Mammary epithelial cell (primary cell): ENCODE measurements at places on chromosomes 6 and 20. TPM values are rescaled to one million over a fixed set of nuclear protein-coding genes. Genes with fewer than 3 reads are reported as not detected.

GRCh38 chr6:129709196-129709768, 695 bp downstream of the ARHGAP18 start:
- DNase-seq = no peak

DNA sequence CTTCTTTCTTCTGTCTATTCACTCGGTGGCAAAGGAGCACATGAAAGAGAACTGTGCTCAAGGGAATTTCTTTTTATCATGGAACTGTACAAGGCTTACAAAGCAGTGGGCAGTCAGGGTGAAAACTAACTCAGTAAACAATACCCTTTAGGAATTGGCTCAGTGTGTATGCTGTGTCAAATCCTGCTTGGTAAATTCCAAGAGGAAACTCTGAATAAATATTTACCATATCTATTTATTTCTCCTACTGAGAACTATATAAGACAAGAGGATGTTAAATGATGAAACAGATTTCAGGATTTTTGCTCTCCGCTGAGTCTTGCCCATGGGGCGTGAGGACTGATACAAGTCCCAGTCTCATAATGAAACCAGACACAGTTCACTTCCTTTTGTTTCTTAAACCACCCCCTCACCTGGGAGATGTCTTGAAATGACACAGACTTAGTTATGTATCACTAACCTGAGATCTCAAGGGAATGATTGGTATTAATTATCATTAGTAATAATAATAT, 188.8 kb downstream of the BACH2 start:
- DNase-seq = peak; percentile 41

DNA sequence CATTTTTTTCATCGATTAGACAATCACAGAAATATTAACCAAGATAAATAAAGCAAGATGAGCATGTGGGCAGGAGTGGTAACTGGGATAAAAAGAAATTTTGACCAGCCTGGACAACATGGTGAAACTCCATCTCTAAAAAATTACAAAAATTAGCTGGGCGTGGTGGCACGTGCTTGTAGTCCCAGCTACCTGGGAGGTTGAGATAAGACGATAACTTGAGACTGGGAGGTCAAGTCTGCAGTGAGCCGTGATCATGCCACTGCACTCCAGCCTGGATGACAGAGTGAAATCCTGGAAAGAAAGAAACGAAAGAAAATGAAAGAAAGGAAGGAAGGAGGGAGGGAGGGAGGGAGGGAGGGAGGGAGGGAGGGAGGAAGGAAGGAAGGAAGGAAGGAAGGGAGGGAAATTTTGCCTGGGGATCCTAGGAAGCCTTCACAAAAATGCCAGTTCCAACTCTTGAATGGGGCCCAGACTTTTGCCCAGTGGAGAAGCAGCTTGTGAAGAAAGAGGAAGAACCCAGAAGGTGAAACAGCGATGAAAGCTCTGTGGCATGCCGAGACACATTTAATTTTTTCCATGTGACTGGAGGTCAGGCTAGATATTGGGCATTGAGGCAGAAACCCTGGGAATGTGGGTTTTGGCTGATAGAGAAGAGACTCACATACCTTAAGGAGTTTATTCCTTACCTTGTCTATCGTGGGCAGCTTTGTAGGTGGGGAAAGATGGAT, 20.3 kb downstream of the CCDC170 start:
- DNase-seq = no peak

GRCh38 chr6:132465530-132466485, 47.1 kb downstream of the STX7 start:
- no peak for DNase-seq

- DNase-seq = no peak
These were observed 11.3 kb downstream of the PTPN1 start for GRCh38 chr20:50521221-50522052.

- no peak for DNase-seq
These were observed 158.6 kb downstream of the RNF144B start for GRCh38 chr6:18545726-18546125.

- no peak for DNase-seq
These were observed 245.3 kb downstream of the MAFB start for GRCh38 chr20:40443753-40444152.

GRCh38 chr6:16278048-16278724, 39.8 kb downstream of the GMPR start:
- DNase-seq = peak; percentile 12

DNA sequence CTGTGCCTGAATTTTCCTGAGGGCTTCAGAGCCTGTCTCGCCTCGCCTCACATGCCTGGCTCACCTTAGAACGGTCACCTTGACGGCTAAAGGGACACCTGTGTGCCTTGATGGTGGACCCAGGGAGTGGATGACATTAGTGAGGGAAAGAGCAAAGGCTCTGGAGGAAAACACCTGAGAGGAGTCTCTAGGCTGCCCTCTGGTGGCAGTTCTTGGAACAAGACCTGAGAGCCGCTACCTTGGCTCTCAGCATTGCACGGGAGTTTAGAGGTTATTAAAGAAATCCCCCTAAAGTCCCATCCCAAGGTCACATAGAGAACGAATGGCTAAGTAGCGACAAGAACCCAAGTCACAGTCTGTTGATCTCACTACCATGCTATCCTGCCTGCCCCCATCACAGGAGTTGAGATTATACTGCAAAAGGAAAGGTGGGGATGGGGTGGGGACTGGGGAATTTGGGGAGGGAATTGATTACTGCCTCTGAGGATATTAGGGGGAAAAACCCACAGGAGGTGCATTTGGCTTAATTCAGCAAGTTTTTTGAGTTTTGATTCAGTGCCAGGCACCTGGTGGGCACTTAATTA, 7.9 kb upstream of the CDSN start:
- peak; percentile 46 for DNase-seq

- DNase-seq = no peak
These were observed 18.5 kb upstream of the SLC16A10 start for GRCh38 chr6:111068866-111069234.

Gene C6orf118
- not detected for polyA plus RNA-seq

Gene DNPH1
- polyA plus RNA-seq = 112 TPM

Gene SEMG1
- polyA plus RNA-seq = not detected

Gene PTK6
- polyA plus RNA-seq = 0.29 TPM

Gene RSPO3
- polyA plus RNA-seq = not detected

Gene MAFB
- polyA plus RNA-seq = 0.16 TPM

Gene NNAT
- 0.86 TPM for polyA plus RNA-seq

Gene CDKN1A
- 414 TPM for polyA plus RNA-seq

Gene FUCA2
- 12.4 TPM for polyA plus RNA-seq
